ENCODE measurements at places on chromosomes 11 and 22. TPM values are rescaled to one million over a fixed set of nuclear protein-coding genes. Genes with fewer than 3 reads are reported as not detected.

Gene PHOX2A
- not detected for polyA plus RNA-seq

Gene CHEK2
- 28.2 TPM for polyA plus RNA-seq

Gene ADAMTS15
- 0.30 TPM for polyA plus RNA-seq

Gene SVIP
- polyA plus RNA-seq, result 3.3 TPM

Gene GGTLC2
- polyA plus RNA-seq, result not detected

Gene TRIM5
- 23.2 TPM for polyA plus RNA-seq

Gene TCN1
- polyA plus RNA-seq, result 3.9 TPM

Gene NECTIN1
- 39.7 TPM for polyA plus RNA-seq

GRCh38 chr11:119758291-119758690 is 29.3 kb upstream of the NECTIN1 start:
- DNase-seq, result no peak

- DNase-seq, result no peak
Measured at GRCh38 chr11:26048271-26048670, 283.7 kb upstream of the ANO3 start.

GRCh38 chr22:49332691-49333090 is 495.0 kb downstream of the BRD1 start:
- DNase-seq, result no peak

DNA sequence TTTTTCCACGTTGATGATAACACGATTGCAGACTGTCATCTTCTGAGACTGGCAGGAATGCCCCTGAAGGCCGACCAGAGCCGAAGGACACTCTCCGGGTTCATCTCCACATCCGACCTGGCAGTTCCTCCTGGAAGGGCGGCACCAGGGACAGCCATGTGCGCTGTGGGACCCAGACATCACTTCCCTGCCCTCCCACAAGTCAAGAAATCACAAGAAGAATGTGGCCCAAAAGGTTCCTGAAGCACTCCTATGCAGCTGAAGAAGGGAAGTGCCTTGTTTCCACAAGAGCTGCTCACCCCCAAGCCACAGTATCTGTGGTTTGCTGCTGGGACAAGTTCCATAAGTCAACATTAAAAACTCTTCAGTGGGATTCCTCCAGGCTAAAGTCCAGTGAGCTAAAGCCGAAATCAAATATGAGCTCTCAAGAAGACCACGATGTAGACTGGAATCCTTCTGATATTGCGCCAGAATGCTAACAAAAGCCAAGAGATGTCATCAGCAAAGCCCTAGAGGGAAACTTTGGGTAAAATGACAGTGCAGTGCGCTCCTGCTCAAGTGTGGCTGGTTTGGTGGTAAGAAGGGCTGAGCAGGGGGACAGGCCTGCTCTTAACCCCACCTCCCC is 21.2 kb downstream of the PACSIN2 start:
- no peak for DNase-seq

- DNase-seq, result no peak
Measured at GRCh38 chr11:32918427-32918826, 25.8 kb downstream of the QSER1 start.

DNA sequence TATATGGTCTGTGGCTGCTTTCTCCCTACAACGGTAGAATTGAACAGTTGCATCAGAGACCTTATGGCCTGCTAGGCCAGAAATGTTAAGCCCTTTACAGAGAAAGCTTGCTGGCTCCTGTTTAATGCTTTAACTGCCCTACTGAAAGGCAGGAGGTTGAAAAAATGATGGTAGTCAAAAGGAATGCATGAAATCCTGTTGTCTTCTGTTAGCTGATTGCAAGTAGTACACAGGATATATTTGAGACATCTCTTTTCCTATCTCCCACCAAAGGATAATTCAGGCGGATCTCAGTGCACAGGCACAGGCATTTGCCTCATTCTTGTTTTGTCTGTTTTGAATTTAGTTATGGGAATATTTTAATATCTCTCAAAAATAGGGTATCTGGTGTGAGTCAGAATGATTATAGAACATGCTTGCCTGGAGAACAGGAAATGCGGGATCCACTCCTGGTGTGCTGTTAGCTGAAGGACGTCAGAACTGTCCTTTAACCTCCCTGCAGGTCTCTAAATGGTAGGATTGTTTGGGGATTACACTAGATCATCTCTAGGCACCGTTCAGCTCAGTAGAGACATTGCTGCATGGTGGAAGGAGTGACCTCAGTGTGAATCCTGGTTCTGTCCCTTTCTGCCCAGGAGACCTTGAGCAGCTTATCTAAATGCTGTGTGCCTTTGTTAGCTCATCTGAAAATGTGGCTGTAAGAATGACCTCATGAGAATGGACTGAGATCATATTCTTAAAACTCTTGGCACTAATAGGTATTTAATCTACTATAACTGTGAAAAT is 49.5 kb downstream of the PACS1 start:
- no peak for DNase-seq

DNA sequence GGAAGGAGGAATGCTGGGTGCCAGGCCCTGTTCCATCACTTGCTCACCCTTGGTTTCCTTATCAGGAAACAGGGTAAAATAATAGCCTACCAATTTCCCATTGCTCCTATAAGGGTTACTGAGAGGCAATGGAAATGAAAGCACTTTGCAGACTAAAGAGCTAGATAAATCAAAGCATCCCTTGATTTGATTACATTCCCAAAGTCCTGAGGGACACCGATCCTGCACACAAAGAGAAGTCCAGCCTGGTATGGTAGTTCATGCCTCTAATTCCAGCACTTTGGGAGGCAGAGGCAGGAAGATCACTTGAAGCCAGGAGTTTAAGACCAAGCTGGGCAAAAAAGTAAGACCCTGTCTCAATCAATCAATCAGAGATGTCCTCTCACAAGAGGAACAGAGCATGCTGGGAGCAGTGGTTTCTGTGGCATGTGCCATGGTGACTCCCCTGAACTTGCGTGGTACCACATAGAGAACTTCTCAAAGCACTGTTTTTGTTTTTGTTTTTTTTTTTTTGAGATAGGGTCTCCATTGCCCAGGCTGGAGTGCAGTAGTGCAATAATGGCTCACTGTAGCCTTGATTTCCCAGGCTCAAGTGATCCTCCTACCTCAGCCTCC is 10.7 kb downstream of the TBC1D10A start:
- DNase-seq, result no peak

DNA sequence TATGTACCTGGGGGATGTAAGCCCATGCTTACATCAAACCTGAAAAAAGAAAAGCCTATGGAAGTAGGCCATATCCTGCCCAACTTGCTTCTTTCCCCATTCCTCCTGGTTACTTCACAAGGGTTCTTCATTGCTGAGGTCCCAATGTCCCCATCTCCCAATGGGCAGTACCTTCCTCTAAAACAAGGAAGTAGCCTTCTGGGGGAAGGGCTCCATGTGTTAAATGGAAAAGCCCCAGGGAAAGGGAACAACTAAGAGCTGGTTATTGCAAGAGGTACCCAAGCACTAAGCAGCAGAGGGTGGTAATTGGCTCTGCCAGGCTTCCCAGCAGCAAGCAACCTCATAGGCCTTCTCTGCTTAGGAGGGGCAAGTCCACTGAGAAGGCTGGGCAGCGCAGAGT is 11.3 kb downstream of the TMEM216 start:
- no peak for DNase-seq

DNA sequence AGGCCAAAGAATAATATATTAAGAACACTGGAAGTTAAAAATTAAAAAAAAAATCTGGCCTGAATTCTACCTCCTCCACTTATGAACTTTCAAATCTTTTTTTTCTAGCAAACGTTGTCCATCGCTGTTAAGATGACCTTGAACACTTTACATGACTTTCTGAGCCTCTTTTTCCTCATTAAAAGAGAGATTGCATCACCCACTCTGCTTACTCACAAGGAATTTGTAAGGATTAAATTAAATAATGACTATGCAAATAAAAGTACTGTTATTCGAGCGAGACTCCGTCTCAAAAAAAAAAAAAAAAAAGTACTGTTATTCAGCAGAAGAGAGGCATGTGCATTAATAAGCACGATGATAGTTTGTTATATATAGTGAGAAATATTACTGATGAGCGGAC is 285.1 kb upstream of the CCDC90B start:
- DNase-seq, result no peak

DNA sequence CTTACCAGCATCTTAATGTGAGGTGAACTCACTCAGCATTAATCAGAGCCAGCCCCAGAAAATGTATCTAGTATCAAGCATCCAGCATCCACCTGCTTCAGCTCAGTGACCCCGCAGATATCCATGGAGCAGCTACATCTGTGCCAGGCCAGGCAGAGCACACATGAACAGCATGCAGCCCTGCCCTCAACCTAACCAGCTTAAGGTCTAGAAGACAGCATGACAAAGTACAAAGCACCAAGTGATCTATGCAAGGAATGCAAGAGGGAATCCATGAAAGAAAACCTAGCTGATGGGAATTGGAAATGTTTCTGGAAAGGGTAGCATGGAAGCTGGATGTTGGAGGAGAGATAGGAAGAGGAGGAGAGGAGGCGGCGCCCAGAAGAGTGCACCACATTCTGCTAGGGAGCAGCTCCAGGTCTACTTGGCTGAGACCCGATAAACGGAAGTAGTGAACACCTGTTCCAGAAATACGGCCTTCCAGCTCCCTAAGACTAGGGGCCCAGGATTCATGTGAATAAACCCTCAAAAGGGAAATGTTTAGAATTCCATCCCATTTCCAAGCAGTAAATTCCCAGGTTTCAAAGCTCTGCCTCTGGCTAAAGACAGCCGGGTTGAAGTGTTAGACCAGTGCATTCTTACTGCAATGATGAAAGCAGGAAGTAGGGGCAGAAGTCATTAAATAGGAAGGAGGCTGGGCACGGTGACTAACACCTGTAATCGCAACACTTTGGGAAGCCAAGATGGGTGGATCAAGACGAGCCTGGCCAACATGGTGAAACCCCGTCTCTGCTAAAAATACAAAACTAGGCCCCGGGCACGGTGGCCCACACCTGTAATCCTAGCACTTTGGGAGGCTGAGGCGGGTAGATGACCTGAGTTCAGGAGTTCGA is 23.5 kb upstream of the L3MBTL2 start:
- DNase-seq, result no peak

DNA sequence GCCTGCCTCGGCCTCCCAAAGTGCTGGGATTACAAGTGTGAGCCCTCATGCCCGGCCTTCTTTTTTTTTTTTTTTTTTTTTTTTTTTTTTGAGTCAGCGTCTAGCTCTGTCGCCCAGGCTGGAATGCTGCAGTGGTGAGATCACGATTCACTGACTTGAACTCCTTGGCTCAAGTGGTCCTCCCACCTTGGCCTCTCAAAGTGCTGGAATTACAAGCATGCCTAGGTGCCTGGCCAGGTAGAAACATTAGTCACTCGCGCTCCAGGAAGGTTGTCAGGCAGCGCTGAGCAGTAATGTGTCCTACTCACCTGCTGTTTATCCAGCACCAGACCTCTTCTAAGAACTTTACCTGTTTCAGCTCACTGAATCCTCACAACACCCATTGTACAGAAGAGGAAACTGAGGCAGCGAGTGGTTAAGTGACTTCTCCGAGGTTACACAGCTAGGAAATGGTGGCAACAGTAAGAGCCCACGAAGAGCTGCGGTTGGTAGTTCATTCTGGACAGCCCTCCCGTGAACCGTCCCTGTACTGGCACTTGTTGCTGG is 496 bp upstream of the CST6 start:
- DNase-seq, result peak; percentile 98

DNA sequence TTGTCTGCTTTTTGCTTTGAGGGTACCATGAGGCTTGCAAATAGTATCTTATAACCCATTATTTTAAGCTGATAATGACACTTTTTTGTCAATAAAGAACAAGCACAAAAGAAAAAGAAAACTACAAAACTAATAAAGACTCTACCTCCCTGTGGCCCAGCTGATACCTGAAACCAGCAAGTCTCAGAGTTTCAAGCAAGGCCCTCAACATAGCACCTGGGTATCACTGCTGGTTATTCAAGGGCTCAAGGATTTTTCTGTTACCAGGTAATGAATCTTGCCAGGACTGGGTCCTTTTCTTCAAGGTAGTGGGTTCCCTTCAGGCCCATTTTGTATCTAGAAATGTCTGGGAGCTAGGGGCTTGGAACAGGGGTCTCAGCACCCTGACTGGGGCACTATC is 281.6 kb upstream of the C11orf87 start:
- no peak for DNase-seq

DNA sequence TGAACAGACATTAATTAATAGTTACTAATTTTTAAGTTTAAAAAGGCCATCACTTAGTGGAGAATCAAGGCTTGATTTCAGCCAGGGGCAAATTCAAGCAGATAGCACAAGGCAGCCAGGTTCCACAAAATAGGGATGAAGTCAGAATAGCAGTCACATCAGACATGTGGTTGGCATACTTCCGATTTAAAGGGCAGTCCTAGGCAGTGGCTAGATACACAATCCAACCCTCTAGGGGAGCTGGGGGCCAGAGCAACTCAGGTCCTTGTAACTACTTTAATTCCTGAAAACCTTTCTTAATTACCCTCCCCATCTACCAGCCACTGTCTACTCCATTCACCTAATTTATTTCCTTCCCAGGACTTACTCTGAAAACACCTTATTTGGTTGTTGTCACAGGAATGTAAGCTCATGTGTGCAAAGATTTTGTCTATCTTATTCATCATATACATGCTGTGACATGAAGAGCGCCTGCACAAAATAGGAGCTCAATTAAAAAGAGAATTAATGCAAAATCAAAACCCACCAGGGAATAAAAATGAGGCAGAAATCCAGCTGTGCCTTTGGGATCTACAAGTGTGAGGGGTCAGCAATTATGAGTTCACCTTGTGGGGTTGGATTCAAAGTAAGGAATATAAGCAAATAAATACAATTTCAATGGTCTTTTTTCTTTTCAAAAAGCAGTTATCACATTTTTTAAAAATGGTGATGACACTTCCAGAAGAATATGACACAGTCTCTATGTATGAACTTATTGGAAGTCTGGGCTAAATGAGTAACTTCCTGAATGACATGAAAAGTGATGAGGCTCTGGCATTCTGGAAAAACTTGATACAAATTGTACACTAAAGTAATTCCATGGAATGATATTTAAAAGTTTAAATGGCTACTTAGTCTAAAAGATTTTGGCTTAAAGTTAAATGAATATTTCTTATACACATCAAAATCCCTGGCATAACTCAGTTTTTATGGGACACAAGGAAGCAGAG is 53.8 kb downstream of the COPB1 start:
- no peak for DNase-seq

DNA sequence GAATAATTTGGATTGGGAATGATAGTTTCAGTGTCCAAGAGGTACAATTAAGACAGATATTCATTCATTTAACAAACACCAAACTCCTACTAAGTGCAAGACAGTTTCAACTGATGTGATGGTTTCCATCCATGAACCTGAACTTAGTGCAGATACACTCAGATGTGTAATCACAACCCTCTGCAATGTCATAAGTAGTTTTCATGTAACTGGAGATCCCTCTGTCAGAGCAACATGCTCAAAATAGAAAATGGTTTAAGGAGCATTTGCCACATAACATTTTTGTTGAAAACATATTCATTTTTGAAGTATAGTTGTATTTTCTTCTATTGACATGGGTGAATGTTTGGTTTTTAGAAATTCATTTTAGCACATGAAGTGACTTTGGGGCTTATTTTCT is 16.5 kb upstream of the PKNOX2 start:
- DNase-seq, result no peak

- DNase-seq, result no peak
Measured at GRCh38 chr11:65528819-65529350, 4.0 kb downstream of the SCYL1 start.

GRCh38 chr22:49079027-49079725 is 748.5 kb downstream of the BRD1 start:
- no peak for DNase-seq

Measured in keratinocyte (primary cell).